T-helper 22 cell (primary cell): ENCODE measurements at places on chromosomes 1 and 21.

DNA sequence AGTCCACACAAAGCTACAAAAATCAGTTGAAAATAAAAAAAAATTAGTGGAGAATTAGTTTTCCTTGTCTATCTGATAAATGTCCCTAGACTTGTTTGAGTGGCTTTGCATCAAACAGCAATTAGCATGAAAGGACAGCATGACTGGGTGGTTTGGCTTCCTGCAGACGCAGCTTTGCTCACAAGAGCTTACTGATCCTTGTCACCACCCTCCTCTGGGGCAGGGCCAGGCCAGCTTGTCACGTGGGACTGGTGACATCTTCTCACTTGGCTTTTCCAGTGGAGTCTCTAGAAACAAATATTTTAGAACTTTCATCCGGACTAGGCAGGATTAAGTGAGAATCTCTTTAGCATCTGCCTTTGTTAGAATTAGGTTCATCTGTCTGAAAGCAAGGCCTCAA is 76.0 kb upstream of the OLIG2 start:
- DNase-seq: no peak

DNA sequence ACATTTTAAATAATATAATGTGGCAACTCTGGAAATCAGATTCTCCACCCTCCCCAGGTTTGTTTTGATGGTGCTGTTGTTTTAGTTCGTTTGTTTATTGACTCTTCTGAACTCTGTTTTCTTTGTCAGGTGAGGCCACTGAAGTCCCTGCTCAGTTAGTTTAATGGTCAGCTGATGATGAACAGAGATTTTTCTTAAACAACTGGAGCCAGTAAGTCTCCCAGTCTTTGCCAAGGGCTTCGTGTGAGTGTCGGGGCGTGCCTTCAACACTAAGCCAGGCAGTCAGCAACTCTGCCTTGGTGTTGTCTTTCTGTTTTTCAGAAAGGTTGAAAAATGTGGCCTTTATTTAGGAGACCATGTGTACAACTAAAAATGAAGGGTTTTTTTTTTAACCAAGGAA is 58.9 kb downstream of the TEX35 start:
- no peak for DNase-seq

GRCh38 chr1:240597153-240597745 is 14.7 kb downstream of the GREM2 start:
- no peak for DNase-seq

GRCh38 chr1:204313675-204314074 is 46.1 kb downstream of the PLEKHA6 start:
- DNase-seq: no peak

GRCh38 chr21:42198929-42199867 is 19.7 kb upstream of the ABCG1 start:
- no peak for DNase-seq

DNA sequence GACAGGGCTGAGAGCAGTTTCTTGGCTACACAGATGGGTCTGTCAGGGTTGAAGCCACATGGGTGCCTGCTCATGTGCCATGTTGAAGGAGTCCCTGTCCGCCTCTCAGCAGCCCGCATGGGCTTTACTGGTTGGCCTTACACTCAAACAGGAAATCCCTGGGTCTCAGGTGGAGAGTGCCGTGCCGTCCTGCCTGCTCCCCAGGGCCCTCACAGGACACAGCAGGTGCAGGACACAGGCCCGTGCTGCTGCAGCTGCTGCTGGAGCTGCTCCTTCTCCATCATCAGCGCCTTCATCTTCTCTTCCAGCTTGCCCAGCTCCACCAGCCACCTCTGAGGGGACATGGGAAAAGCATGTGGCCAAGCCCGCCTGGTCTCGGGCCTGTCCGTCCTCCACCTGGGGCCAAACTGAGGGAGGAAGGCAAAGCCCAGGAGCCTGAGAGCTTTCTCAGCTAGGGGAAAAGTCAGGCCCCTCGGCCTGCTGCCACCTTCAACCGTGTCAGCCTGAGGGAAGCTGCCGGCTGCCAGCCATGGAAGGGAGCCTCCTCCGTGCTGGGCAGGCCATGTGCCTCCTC is 5.5 kb downstream of the SLFNL1 start:
- DNase-seq: no peak

DNA sequence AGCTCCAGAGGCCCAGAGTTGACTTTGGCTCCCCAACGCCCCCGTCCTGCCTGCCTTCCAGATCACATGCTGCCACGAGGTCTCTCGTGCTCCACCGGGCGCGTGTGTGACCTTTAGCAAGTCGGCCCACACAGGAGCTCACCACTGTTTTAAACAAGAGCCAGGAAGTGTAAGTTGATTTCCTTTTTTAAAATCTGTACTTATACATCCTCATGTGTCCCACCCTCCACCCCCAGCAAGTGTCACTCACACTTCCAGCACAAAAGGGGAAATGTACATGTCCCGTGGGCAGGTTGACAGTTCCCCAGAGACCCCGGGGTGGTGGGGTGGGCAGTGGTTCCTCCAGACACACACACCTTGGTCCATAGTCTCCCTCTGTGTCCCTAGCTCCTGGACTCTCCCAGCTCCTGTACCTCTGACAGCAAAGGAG is 84.4 kb downstream of the STUM start:
- no peak for DNase-seq
